ENCODE measurements at places on chromosomes 12 and 14. TPM values are rescaled to one million over a fixed set of nuclear protein-coding genes. Genes with fewer than 3 reads are reported as not detected.

SLC48A1 gene
- 36.8 TPM for total RNA-seq

- DNase-seq = no peak
Observed at GRCh38 chr12:18684430-18684829, 53.4 kb downstream of the PLCZ1 start.

DNA sequence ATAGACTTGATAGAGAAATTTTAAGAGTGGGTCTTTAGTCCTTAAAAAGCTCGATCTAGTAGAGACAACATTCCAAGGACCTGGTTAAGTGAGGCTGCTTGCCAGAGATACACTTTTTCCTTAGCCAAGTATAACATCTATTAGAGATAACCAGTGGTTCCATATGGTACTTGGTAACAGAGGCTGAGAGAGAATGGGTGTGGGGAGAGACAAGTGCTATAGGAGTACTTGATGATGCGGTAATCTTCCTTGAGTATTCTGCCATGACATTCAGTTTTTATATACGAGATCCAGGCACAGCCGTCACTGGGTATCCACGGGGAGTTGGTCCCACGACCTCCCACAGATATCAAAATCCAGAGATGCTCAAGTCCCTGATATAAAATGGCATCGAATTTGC, 77.4 kb upstream of the REP15 start:
- DNase-seq = no peak

DNA sequence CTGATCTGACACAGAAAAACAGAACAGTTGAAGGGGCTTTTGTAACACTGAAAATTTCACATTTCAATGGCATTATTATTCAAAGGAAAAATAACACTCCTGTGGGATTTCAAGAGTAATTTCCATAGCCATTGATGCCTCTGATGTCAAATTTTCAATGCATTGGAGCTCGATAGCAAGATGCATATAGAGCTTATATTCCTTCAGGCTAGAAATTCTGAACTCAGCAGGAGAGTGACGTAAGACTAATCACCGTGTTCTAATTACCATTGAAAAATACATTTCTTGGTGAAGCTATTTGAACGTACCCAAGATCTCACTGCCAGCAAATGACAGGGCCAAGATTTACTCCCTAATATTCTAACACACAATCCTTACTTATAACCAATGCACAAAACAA, 854.1 kb upstream of the TMEM132C start:
- no peak for DNase-seq

DNA sequence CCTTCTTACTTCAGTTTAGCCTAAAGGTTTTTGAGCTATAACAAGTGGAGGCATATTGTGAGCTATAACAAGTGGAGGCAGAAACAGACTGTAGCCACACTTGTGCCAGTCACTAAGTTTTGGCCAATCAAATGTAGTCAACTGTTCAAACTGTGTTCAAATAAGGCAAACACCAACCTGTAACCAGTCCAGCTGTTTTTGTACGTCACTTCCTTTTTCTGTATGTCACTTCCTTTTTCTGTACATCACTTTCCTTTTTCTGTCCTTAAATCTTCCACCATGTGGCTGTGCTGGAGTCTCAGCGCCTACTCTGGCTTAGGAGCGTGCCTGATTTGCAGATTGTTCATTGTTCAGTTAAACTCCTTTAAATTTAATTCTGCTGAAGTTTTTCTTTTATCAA, 79.7 kb downstream of the FUT8 start:
- no peak for DNase-seq

- DNase-seq = no peak
Observed at GRCh38 chr12:9632766-9633165, 25.1 kb upstream of the KLRB1 start.

MDGA2 gene
- under 0.01 TPM for total RNA-seq

DAO gene
- total RNA-seq = not detected

- DNase-seq = no peak
Observed at GRCh38 chr12:21906919-21907493, 34.2 kb downstream of the ABCC9 start.

- DNase-seq = no peak
Observed at GRCh38 chr12:51399891-51400290, 8.7 kb upstream of the GALNT6 start.
